Immature natural killer cell (primary cell): ENCODE measurements at places on chromosomes 7 and 10.

- peaks cover 5% of the 10 kb centered on the region for H3K4me1 ChIP-seq
- no peak for DNase-seq
- H3K36me3 ChIP-seq, result no peaks in the 10 kb centered on the region
- H3K4me3 ChIP-seq, result no peak overlapping the region
- peaks cover 2% of the 10 kb centered on the region for H3K27me3 ChIP-seq
- H3K27ac ChIP-seq, result no peak overlapping the region
These were observed 5.2 kb downstream of the MARVELD1 start for GRCh38 chr10:97718659-97719142.

- H3K4me1 ChIP-seq, result no peaks in the 10 kb centered on the region
- H3K27me3 ChIP-seq, result peaks cover 3% of the 10 kb centered on the region
- H3K36me3 ChIP-seq, result no peaks in the 10 kb centered on the region
These were observed 1.4 kb upstream of the MUC17 start for GRCh38 chr7:101018271-101019167.

DNA sequence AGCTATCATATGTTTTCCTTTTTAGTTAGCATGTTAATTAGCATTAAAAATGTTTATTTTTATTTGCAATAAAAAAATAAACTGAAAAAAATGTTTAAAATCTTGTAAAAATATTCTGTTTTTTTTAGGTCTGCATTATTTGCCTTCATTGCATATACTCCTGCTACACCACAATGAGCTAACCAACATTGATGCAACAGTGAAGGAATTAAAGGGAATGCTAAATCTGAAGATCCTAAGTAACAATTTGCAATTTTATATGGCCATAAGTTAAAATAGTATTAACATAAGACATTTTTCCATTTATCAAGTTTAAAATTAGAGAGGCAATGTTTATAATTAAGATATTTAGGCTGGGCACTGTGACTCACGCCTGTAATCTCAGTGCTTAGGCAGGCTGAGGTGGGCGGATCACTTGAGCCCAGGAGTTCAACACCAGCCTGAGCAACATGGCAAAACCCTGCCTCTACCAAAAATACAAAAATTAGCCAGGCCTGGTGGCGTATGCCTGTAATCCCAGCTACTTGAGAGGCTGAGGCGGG is 32.2 kb downstream of the LRRC72 start:
- no peak overlapping the region for H3K4me3 ChIP-seq
- no peak for DNase-seq
- no peak overlapping the region for H3K27ac ChIP-seq
- H3K27me3 ChIP-seq, result no peaks in the 10 kb centered on the region

- no peaks in the 10 kb centered on the region for H3K27me3 ChIP-seq
- H3K36me3 ChIP-seq, result no peaks in the 10 kb centered on the region
- no peak overlapping the region for H3K4me3 ChIP-seq
These were observed 16.6 kb upstream of the RET start for GRCh38 chr10:43060291-43060690.

- no peak overlapping the region for H3K27ac ChIP-seq
- no peak overlapping the region for H3K4me3 ChIP-seq
- H3K4me1 ChIP-seq, result peaks cover 8% of the 10 kb centered on the region
- peaks cover 5% of the 10 kb centered on the region for H3K36me3 ChIP-seq
- DNase-seq, result no peak
These were observed 56.8 kb downstream of the BBS9 start for GRCh38 chr7:33186192-33186591.

- H3K36me3 ChIP-seq, result no peaks in the 10 kb centered on the region
- no peaks in the 10 kb centered on the region for H3K27me3 ChIP-seq
- H3K4me3 ChIP-seq, result no peak overlapping the region
These were observed 20.8 kb downstream of the WDFY4 start for GRCh38 chr10:48705401-48705938.

- DNase-seq, result no peak
- no peaks in the 10 kb centered on the region for H3K36me3 ChIP-seq
- H3K4me1 ChIP-seq, result no peaks in the 10 kb centered on the region
- H3K4me3 ChIP-seq, result no peak overlapping the region
- no peak overlapping the region for H3K27ac ChIP-seq
- no peaks in the 10 kb centered on the region for H3K27me3 ChIP-seq
These were observed 38.8 kb upstream of the ZMYND11 start for GRCh38 chr10:96466-96865.

GRCh38 chr7:1925349-1925748 is 255.3 kb downstream of the ELFN1 start:
- no peak overlapping the region for H3K27ac ChIP-seq
- H3K36me3 ChIP-seq, result peaks cover 3% of the 10 kb centered on the region
- no peak for DNase-seq
- H3K4me3 ChIP-seq, result peak overlapping the region; percentile 55

DNA sequence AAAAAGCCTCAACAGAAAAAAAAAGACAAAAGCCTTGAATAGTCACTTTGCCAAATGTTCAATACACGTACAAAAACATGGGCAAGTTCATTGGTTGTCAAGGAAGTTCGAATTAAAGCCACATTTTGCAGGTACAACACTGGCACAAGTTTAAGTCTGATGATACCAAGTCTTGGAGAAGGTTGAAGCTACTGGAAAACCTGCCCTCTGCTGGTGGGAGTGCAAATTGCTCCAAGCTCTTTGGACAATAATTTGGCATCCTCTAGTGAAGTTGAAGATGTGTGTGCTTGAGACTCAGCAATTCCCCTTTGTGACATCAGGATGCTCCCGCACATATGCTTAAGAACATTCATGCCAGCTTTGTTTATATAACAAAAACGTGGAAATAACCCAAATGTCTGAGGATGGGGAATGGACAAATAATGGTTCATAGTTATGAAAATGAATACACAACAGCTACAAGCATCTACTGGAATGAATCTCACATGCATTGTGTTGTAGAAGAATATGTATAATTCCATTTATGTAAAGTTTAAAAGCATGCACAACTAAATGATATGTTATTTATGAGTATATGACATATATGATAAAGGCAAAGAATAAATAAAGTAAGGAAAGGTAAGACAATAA is 120.0 kb upstream of the PLPP4 start:
- no peak overlapping the region for H3K4me3 ChIP-seq
- peak; percentile 14 for DNase-seq
- H3K27me3 ChIP-seq, result peaks cover 2% of the 10 kb centered on the region
- no peak overlapping the region for H3K27ac ChIP-seq
- no peaks in the 10 kb centered on the region for H3K4me1 ChIP-seq

- no peak overlapping the region for H3K27ac ChIP-seq
- peaks cover 14% of the 10 kb centered on the region for H3K36me3 ChIP-seq
- no peak for DNase-seq
- no peak overlapping the region for H3K4me3 ChIP-seq
- H3K4me1 ChIP-seq, result no peaks in the 10 kb centered on the region
These were observed 166.4 kb downstream of the CHN2 start for GRCh38 chr7:29360633-29361625.

DNA sequence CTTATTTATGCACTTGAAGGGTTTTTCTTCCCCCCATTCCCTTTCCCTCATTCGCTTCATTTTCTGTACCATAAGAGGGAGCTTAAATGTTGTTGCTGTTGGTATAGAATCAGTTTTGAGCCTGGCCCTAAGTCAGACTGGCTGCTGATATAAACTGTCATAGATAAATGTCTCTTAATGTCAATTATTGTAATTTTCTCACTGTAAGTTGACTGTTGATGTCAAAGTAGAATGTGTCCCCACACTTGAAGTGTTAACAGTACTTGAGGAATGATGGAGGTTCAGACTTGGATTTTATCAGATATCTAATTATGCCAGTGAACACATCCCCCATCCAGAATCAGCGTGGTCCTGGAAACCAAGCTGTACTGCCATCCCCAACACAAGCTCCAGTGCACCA is 87.8 kb downstream of the PRR15 start:
- H3K27me3 ChIP-seq, result peaks cover 2% of the 10 kb centered on the region
- H3K4me3 ChIP-seq, result no peak overlapping the region
- H3K27ac ChIP-seq, result no peak overlapping the region
- no peak for DNase-seq

- peaks cover 1% of the 10 kb centered on the region for H3K4me1 ChIP-seq
- peaks cover 12% of the 10 kb centered on the region for H3K27me3 ChIP-seq
- no peaks in the 10 kb centered on the region for H3K36me3 ChIP-seq
- H3K4me3 ChIP-seq, result no peak overlapping the region
These were observed 27.2 kb downstream of the LEP start for GRCh38 chr7:128268233-128268632.

DNA sequence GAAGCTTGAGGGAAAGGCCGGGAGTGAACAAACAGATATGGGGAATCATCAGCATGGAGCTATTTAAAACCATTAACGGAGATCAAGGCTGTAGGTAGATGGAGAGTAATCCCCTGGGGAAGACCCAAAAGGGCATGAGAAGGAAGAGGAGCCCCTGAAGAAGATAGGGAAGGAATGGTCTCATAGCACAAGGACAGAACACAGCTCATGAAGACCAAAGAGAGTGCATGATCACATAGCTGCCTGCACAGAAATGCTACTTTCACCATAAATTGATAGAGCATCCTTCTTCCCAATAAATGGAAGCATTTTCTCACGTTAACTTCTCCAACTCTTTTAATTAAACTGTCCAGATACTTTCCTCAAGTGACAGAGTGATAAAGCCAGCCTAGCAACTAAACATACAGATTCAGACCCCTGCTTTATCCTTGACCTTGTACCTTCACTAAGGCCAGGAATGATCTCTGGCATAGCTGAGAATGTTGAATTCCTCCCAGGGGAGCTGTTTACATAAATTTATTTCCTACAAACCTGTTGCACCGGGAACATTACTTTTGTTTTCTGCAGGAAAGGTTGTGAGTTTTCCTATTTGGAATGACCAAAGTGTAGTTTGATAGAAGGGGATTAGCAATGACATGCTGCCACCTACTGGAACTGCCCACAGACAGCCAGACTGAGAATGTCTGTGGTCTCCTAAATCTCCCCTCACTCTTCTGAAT is 110.8 kb upstream of the LRGUK start:
- no peaks in the 10 kb centered on the region for H3K4me1 ChIP-seq
- H3K4me3 ChIP-seq, result no peak overlapping the region
- H3K27ac ChIP-seq, result no peak overlapping the region
- H3K36me3 ChIP-seq, result peaks cover 5% of the 10 kb centered on the region
- peaks cover 3% of the 10 kb centered on the region for H3K27me3 ChIP-seq

DNA sequence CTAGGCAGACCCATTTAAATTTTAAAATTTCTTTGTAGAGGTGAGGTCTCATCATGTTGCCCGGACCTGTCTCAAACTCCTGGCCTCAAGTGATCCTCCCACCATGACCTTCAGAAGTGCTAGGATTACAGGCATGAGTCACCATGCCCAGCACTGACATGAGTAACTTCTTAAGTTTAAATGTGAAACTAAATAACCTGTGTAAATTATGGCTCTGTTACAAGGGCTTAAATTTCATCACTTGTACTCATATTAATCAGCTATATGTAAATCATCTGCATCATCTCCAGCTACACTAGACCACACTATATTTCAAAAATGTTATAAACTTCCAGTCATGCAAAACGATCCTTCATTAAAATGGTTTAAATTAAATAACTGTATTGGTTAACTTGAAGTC is 56.1 kb downstream of the ATAD1 start:
- H3K4me3 ChIP-seq, result no peak overlapping the region
- DNase-seq, result no peak
- H3K4me1 ChIP-seq, result no peaks in the 10 kb centered on the region
- H3K27me3 ChIP-seq, result no peaks in the 10 kb centered on the region
- H3K27ac ChIP-seq, result no peak overlapping the region

- peaks cover 40% of the 10 kb centered on the region for H3K36me3 ChIP-seq
- H3K4me1 ChIP-seq, result peaks cover 50% of the 10 kb centered on the region
- peak; percentile 40 for DNase-seq
- peaks cover 62% of the 10 kb centered on the region for H3K27me3 ChIP-seq
- peak overlapping the region; percentile 96 for H3K27ac ChIP-seq
These were observed 102.7 kb upstream of the TNRC18 start for GRCh38 chr7:5526100-5526905.

- no peak for DNase-seq
- H3K4me1 ChIP-seq, result peaks cover 51% of the 10 kb centered on the region
- H3K27ac ChIP-seq, result no peak overlapping the region
- H3K4me3 ChIP-seq, result no peak overlapping the region
- no peaks in the 10 kb centered on the region for H3K36me3 ChIP-seq
These were observed 117.9 kb downstream of the FANK1 start for GRCh38 chr10:126014309-126014708.

DNA sequence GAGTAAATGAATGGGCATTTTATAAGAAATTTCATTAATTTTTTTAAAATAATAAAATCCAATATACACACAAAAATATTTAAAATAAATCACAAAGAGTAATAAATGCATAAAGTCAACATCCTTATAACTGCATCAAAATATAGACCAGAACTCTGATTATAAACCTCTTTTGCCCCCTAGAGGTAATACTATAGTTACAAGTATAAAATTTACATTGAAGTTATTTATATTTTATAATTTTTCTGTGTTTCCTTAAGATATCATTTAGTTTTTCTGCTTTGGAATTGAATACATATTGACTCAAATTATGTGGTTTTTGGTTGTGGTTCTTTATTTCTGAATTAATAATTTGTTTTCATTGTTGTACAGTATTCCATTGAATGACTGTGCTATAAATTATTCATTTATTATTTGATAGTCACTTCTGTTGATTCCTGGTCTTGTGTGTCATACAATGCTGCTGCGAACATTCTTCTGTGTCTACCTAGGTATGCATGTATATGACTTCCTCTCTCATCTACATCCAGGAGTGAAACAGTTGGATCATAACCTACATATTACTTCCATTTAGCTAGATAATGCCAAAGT is 673.6 kb downstream of the IPMK start:
- no peak overlapping the region for H3K27ac ChIP-seq
- H3K27me3 ChIP-seq, result no peaks in the 10 kb centered on the region
- no peaks in the 10 kb centered on the region for H3K36me3 ChIP-seq
- H3K4me3 ChIP-seq, result no peak overlapping the region
- no peaks in the 10 kb centered on the region for H3K4me1 ChIP-seq

DNA sequence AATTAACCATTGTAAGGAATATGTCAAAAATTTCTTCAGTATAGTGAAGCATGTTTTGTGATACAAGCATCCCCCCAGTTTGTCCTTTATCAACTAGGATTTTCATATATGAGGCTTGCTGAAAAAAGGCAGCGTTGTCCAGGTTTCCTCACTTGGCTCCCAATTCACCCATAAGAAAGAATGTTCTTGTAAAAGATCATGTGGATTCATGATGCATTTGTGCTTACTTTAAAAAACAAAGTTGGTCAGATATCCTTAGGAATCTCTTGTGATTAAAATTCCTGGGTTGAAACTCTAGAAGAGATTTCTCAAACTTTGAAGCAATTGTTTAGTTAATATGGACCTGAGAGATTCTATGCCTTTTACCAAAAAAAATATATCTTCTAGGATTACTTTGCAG is 181.8 kb downstream of the KIAA1217 start:
- no peaks in the 10 kb centered on the region for H3K4me1 ChIP-seq
- H3K4me3 ChIP-seq, result no peak overlapping the region
- H3K36me3 ChIP-seq, result no peaks in the 10 kb centered on the region

GRCh38 chr7:12653518-12653917 is 33.9 kb upstream of the ARL4A start:
- no peaks in the 10 kb centered on the region for H3K27me3 ChIP-seq
- no peaks in the 10 kb centered on the region for H3K36me3 ChIP-seq
- H3K4me3 ChIP-seq, result no peak overlapping the region
- no peak for DNase-seq
- H3K27ac ChIP-seq, result no peak overlapping the region
